ENCODE measurements at places on chromosomes 4 and X.

DNA sequence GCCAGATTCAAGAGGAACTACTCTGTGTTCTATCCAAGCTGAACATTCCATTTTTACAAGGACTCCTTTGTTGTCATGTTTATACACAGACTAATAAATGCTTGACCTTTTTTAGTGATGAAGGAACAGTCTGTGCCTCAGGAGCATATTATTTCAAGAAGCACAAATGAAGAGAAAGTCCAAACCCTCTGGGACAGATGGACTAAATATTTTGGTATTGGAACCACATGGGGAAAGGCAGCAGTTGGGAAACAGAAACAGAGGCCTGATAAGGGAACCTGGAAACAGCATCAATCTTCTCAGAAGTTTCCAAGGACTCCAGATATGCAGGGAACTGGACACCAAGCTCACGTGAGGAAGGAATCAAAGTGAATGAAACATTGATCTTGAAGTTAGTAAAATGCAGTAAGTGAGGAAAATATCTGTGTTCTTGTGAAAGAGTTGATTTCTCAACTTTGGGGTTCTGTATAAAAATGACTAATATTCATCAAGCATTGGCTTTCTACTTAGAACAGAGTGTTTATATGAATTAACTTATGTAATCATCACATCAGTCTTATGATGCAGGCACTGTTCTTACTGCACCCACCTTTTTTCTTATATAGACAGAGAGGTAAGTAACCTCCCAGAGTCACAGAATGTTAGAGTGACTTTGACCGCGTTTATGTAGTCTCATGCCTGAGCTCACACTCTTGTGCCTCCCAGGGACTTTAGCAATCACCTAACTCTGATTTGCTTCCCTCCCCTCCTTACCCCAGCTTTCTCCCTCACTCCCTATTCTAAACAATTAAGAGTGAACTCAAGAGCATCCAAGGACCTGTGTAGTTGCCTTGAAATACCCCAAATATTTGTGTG is 148.9 kb upstream of the JADE1 start:
- DNase-seq = peak; percentile 8

GRCh38 chr4:78370631-78371372 is 180.8 kb upstream of the ANXA3 start:
- DNase-seq = peak; percentile 66

DNA sequence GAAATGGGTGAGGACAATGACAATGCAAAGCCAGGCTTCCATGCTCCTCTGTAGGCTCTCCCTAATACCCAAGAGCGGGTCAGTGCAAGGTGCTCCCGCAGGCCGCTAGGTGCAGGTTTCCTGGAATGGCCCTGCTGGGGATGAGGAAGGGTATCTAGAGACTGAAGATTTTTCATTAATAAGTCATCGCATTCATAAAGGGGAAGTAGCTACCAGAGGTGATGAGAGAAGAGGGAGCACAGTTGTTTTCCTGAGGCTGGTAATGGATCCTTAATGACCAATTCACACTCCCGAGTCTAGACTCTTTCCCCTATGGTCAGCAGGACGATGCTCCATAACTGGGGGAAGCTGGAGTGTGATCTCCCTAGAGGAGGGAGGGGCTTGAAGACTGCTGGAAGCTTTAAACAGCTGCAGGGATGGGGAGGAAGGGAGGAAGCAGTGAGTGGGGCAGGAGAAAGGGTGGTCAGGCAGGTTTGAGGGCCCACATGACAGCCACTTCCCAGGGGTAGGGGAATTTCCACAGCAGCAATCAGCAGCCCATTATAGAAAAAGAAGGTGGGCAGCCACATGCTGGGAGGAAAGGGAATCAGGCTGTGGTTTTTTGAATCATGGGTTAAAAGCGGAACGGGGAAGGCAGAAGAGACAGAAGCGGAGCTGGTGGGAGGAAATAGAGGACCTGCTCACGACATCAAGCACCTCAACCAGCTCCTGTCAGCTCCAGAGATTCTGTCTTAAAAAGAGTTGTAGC is 10.2 kb upstream of the ATP6AP2 start:
- no peak for DNase-seq

- no peak for DNase-seq
These were observed 57.3 kb downstream of the NPNT start for GRCh38 chr4:105952591-105952990.

DNA sequence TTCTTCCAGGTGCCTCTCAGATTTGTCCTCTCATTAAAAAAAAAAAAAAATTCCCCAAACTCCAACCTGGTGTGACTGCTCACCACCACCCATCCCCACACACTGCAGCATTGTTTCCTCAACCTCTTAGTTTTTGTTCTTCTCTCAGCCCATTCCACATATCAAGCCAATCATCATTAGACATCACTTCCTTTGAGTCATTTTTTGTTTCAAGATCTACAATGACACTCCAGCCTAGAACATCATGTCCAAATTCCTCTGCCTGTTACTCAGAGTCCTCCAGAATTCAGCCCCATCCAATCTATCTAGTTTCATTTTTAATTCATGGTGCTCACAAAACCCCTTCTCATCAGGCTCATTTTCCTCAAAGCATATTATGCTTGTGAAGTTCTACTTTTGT is 262.5 kb upstream of the TEX13A start:
- DNase-seq = peak; percentile 41

- no peak for DNase-seq
These were observed 257.3 kb upstream of the NEIL3 start for GRCh38 chr4:177052211-177052934.

GRCh38 chr4:173169428-173170181 is 994 bp downstream of the GALNT7 start:
- peak; percentile 72 for DNase-seq

GRCh38 chr4:60089546-60090273 is 1110.4 kb upstream of the ADGRL3 start:
- no peak for DNase-seq

- no peak for DNase-seq
These were observed 45.0 kb downstream of the SOD3 start for GRCh38 chr4:24840362-24840761.

- DNase-seq = no peak
These were observed 216.7 kb downstream of the IL13RA2 start for GRCh38 chrX:114800719-114801118.

DNA sequence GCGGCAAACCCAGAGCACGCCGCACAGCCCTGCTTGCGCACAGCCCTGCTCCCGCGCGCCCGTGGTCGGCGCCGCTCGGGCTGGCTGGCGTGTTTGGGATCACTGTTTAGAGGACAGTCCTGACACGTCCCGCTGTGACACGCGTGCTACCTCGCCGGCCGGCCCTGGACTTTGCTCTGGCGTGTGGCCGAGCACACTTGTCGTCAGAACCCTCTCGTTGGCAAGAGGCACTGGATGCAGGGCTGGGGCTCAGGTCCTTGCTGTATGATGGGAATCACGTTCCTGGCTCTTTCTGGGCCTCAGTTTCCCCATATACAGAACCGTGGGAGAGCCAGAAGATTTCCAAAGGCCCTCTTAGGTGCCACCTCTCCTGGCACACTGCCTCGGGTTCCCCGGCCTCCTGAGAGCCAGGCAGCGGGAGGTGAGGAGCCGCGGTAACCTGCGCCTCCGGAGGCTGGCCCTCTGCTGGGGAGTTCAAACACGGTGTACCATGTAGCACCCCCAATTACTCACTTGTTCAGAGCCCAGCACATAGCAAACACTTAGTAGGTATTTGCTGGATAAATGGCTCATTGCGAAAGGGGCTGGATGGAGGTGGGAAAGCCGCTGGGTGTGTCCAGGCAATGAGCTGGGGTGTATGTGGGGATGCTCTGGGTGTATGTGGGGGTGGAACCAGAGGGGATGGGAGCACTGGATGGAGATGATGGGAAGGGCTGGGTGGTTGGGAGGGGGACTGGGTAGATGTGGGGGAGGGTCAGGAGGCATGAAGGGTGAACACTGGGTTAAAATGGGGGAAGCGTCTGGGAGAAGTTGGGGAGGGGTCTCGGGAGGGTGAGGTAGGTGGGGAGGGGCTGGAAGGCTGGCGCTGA is 76.6 kb downstream of the HTRA3 start:
- no peak for DNase-seq

DNA sequence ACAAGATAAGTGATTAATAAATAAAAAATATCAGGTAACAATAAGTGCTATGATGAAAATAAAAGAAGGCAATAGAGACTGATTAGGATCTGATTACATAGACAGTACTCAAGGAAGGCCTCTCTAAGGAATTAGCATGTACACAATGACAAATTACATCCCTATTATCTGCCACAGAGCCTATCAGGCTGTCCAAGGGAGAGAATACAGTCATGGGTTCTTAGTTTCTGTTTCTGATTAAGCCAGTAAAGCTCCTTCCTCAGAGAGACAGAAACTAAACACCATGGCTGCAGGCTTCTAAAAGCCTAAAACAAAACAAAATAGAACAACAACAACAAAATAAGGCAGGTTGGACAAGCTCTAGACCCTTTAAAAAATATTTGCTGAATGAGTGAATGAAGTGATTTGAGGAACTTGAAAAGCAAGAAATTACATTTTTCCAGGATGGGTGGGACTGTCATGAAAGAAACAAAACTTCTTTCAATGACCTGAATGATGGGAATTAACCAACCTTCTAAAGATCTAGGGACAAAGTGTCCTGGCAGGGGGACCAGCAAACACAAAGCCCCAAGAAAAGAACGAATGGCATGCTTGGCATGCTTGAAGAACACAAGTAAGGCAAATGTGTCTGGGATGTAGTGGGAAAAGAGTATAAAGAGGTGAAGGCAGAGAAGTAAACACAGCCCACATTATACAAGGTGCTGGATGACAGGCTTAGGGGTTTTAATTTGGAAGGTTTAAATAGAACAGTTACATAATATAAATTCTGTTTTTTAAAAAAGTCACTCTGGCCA is 44.1 kb downstream of the NAA11 start:
- DNase-seq = peak; percentile 9

DNA sequence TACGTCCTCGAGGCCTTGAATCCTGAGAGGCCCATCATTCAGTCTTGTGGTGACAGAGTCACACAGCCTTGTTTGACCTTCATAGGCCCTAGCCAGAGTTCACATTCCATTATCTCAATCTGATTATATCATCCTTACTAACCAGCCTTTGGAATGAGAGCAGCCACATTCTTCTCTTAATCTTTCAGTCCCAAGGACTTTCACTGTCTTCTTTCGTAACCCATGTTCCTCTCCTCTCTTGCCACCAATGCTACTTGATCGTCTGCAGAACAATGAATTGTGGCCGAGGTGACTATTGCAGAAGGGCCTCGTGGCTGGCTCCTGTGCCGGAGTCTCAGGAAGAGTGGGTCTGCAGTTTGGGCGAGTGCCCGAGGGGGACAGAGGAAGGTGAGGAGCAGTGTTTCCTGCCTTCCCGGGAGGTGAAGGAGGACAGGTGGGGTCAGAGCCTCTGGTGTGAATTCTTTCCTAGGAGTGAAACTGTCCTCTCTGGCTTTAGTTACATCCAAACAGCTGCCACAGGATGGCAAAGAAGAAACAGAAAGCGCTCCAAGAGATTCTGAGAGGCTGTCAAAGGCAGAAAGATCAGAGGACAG is 94.6 kb downstream of the LIMCH1 start:
- no peak for DNase-seq

DNA sequence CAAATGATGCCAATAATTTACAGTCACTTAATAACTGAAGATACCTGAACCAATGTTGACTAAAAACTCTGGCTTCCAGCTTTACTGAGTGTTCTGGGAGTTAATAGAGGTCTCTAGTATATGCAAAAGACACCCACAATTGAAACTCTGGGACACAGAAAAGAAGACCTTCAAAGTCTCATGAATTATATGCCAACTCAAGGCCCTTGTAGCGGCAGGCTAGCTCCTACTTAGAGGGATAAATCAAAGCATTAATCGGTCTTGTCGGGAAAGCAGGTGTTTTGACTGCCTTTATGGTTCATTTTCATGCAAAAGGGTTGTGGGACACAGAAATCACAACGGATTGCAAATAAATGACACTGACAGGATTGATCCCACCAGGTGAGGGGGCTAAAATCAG is 55.9 kb downstream of the PCDH18 start:
- DNase-seq = no peak

- DNase-seq = no peak
These were observed 14.8 kb upstream of the GPRASP2 start for GRCh38 chrX:102697494-102697893.

DNA sequence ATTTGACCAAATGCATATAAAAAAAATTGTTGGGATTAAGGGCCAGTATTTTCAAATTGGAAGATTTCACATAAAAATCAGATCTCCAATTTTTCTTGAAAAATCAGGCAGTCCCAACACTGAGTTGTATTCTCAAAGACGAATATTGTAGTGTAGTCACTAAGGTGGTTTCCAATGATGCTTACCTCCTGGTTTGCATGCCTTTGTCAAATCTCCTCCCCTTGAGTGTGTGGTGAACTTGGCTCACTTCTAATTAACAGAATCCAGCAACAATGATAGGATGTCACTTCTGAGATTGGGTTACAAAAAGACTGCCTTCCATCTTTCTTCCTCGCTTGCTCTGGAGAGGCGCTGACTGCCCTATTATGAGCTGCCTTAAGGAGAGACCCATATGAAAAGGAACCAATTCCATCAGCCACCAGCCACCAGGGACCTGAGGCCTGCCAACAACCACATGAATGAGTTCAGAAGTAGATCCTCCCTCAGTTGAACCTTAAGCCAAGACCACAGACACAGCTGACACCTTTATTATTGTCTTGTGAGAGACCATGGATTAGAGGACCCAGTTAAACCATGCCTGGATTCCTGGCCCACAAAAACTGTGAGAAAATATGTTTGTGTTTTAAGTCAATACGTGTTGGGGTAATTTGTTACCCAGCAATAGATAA is 31.2 kb upstream of the TSPAN5 start:
- no peak for DNase-seq

DNA sequence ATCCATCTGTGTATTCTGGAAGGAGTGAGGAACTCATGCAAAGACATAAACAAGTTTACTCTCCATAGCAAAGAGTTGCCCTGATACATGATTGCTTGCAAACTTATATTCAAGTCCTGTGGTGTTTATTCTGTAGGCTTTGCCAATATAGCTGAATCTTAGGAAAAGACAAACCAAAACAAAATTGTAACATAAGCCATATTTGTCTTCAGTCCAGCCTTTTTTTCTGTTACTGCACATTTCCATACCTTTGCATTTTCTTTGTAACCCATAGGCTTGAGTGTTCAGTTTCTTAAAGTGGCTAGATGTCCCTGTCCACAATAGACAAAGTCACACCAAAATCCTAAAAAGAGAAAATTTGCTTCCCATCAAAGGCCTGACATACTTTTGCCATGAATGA is 120.4 kb downstream of the PPARGC1A start:
- DNase-seq = no peak

DNA sequence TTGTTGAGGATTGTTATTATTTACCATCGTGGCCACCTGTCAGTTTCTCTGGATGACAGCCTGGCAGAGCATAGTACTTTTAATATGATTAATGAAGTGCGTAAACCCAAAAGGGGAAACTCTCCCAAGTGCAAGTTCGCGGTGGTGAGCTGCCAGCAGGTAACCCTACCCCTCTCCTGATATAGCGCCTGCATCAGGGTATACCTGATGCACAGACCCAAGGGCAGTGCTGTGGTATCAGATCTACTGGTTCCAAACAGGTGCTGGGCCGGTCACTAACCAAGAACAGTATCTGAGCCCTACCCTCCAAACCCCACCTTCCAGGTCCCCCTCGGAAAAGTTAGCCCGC is 1.6 kb downstream of the RNF150 start:
- DNase-seq = no peak

Measured in kidney tubule cell (primary cell).